ENCODE measurements at places on chromosomes 13 and 19.

DNA sequence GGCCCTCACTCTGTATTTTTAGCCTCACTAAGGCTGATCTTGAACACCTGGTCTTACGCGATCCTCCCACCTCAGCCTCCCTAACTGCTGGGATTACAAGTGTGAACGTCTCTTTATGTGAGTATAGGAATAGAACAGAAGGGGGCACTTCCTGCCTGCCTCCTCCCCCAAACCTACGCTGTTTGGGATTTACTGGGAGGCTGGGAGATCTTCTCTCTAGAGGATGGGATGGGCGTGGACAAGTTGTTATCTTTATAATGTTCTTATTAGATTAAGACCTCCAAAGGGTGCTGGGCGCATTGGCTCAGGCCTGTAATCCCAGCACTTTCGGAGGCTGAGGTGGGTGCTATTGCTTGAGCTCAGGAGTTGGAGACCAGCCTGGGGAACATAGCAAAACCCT lies 2.9 kb upstream of the CSNK1G2 start:
- no peak for DNase-seq

- no peak for DNase-seq
Observed at GRCh38 chr19:37987356-37988332, 80.6 kb downstream of the SIPA1L3 start.

DNA sequence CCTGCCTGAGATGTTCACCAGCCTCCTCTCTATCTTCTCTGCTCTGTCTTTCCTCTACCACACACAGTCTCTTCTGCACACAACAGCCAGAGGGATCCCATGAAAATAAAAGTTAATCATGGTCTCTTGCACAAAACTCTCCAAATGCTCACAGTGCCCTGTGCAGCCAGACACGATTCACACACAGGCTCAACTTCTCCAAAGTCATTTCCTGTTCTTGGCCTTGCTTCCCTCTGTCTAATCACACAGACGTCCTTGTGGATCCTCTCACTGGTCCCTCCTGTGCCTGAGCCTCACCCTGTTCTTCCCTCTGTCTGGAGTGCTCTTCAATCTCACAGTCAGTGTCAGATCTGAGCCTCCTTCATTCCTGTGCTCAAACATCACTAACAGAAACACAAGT lies 7.8 kb downstream of the SIGLEC12 start:
- no peak for DNase-seq

DNA sequence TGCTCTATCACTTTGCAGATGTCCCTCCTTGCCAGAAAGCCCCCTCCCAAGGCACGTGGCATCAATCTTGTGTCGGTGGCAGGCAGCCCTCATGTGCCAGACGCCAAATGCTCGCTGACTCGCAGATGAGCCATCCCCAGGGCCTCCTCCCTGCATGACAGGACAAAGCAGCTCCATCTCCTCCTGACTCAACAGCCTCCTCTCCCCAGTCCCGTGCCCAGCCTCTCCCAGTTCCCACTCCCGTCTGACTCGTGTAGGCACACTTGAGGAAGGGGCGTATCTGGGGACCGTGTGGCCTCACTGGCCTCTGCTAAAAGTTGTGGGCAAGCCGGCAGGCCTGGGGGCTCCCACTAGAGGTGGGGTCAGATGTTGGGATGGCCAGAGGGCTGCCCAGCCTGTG lies 133.6 kb downstream of the STK24 start:
- no peak for DNase-seq
